Osteocyte (in vitro differentiated cells): ENCODE measurements at places on chromosomes 4 and X.
A peak's percentile ranks its signal among the peaks of the same experiment; 100 is the strongest.

DNA sequence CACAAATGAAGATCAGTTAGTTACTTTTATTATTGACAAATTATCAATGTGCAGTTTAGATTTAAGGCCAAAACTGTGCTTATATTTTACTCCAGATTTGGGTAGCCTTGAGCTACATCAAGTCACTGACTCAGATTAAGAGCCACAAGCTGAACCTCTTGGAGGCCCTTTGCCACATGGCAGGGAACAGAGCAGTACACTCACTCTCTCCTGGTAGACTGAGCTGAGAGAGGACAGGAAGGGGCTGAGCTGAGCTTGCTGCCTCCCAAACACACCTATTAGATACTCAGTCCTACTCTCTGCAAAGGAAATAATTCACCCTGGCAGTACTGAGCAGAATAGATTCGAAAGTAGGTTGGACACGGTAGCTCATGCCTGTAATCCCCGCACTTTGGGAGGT, 7.8 kb downstream of the STAP1 start:
- peaks cover 17% of the 10 kb centered on the region for H3K27me3 ChIP-seq
- no peak for DNase-seq
- H3K27ac ChIP-seq, result no peak overlapping the region
- no peaks in the 10 kb centered on the region for H3K36me3 ChIP-seq
- no peak overlapping the region for H3K4me3 ChIP-seq
- H3K4me1 ChIP-seq, result no peaks in the 10 kb centered on the region

- H3K36me3 ChIP-seq, result no peaks in the 10 kb centered on the region
- H3K27ac ChIP-seq, result no peak overlapping the region
- peaks cover 3% of the 10 kb centered on the region for H3K4me1 ChIP-seq
Observed at GRCh38 chrX:34778916-34779315, 121.8 kb upstream of the TMEM47 start.

DNA sequence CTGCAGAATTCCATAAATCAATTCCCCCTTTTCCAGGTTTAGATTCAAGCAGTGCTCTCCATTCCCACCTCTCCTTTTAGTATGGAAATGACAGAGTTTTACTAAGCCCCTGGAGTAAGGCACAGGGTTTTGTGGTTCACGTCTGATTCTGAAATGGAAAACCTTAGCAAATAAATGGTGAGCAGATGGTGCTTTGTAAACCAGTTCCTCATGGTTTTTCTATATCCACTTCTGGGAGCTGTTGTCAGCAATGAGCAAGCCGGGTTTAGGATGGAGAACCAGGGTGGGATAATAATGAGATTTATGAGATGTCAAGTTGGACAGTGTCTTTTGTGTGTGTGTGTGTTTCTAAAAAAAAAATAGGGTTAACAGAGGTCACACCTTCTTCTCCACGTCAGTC, 113.8 kb upstream of the RBPJ start:
- DNase-seq, result no peak
- H3K4me3 ChIP-seq, result no peak overlapping the region
- H3K27ac ChIP-seq, result peak overlapping the region; percentile 76
- H3K27me3 ChIP-seq, result peaks cover 28% of the 10 kb centered on the region
- H3K4me1 ChIP-seq, result peaks cover 21% of the 10 kb centered on the region
- H3K36me3 ChIP-seq, result no peaks in the 10 kb centered on the region

- no peak for DNase-seq
- H3K36me3 ChIP-seq, result no peaks in the 10 kb centered on the region
- H3K4me1 ChIP-seq, result peaks cover 7% of the 10 kb centered on the region
- H3K4me3 ChIP-seq, result no peak overlapping the region
- peak overlapping the region; percentile 34 for H3K27ac ChIP-seq
Observed at GRCh38 chrX:153827903-153828302, 2.4 kb downstream of the PDZD4 start.

DNA sequence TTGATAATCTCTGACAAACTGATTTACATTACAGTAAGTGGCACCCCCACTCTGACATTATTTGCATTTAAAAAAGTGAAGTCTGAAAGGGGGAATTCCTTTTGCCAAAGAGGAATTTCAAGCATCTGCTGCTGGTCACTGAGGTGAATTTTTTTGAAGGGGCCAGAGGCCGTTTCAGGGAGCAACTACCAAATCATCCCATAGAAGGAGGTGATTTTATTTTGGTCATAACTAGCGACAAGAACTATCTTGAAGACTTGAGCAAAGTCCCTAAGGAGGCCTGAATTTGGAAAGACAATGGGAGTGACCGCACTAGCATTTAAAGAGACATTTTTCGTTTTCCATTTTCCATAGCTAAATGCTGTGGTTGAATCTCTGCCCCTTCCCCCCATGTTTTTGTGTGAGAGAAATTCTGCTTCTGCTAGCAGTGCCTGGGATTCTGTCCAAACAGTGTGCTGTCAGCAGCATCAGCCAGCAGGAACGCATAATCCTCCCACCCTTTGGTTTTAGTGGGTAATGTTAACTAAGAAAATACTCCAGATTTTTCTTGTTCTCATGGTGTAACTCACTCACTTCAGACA, 110.1 kb upstream of the MED14 start:
- DNase-seq, result no peak
- H3K36me3 ChIP-seq, result peaks cover 1% of the 10 kb centered on the region
- peak overlapping the region; percentile 8 for H3K4me3 ChIP-seq
- no peaks in the 10 kb centered on the region for H3K27me3 ChIP-seq

- H3K4me1 ChIP-seq, result peaks cover 5% of the 10 kb centered on the region
- H3K27ac ChIP-seq, result no peak overlapping the region
- H3K36me3 ChIP-seq, result peaks cover 7% of the 10 kb centered on the region
- no peak overlapping the region for H3K4me3 ChIP-seq
- DNase-seq, result no peak
Observed at GRCh38 chrX:48831909-48832291, 3.5 kb downstream of the PCSK1N start.

GRCh38 chrX:14476205-14476604, 53.1 kb upstream of the GLRA2 start:
- H3K27me3 ChIP-seq, result no peaks in the 10 kb centered on the region
- no peak for DNase-seq
- H3K27ac ChIP-seq, result no peak overlapping the region

GRCh38 chr4:143438710-143439109, 74.8 kb upstream of the SMARCA5 start:
- peaks cover 36% of the 10 kb centered on the region for H3K36me3 ChIP-seq
- no peak for DNase-seq
- no peaks in the 10 kb centered on the region for H3K27me3 ChIP-seq
- peaks cover 3% of the 10 kb centered on the region for H3K4me1 ChIP-seq
- H3K4me3 ChIP-seq, result no peak overlapping the region

DNA sequence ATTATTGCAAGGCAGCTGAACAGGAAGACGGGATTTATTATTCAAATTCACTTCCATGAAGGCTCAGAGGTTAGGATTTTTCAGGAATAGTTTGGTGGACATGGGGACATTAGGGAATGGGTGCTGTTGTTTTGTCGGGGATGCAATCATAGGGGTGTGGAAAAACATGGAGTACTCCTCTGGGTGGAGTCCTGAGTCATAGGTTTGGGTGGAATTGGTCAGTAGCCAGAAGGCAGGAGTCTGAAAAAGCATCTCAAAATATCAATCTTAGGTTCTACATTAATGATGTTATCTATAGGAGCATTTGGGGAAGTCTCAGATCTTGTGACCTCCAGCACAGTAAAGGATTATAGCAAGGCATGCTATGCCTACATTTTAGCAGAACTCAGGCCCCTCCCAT, 14.5 kb upstream of the ETNPPL start:
- H3K27me3 ChIP-seq, result peaks cover 10% of the 10 kb centered on the region
- no peaks in the 10 kb centered on the region for H3K36me3 ChIP-seq
- no peak overlapping the region for H3K4me3 ChIP-seq
- no peak for DNase-seq

DNA sequence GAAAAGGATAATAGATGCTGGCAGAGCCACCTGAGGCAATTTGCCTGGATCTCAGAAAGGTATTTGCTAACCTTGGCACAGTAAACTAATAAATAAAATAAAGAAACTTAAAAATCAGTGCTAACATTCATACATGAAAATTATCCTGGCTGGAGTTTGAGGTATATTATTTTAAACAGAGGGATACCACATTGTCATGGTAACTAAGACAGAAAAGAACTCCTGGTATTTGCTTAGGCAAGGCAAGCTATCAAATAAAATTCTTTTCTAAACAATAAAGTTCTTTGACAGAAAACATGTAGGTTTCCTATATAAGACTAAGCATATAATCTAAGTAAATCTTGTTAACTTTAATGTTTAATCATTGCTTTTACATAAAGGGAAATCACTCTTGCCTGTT, 218.8 kb downstream of the MAGEB17 start:
- H3K36me3 ChIP-seq, result no peaks in the 10 kb centered on the region
- H3K27ac ChIP-seq, result peak overlapping the region; percentile 69
- no peaks in the 10 kb centered on the region for H3K27me3 ChIP-seq
- peaks cover 22% of the 10 kb centered on the region for H3K4me1 ChIP-seq
- no peak overlapping the region for H3K4me3 ChIP-seq
- DNase-seq, result no peak

DNA sequence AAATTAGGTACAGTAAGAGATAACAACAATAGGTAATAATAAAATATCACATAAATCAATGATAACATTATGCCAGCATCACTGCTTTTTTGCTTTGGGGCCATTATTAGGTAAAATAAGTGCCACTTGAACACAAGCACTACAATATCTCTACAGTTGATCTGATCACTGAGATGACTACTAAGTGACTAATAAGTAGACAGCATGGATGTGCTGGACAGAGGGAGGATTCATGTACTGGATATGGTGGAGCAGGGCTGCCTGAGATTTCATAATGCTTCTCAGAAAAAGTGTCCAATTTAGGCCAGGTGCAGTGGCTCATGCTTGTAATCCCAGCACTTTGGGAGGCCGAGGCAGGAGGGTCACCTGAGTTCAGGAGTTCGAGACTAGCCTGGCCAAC, 137.8 kb upstream of the IL1RAPL2 start:
- H3K4me3 ChIP-seq, result no peak overlapping the region
- no peaks in the 10 kb centered on the region for H3K36me3 ChIP-seq
- DNase-seq, result no peak
- no peaks in the 10 kb centered on the region for H3K27me3 ChIP-seq
- no peaks in the 10 kb centered on the region for H3K4me1 ChIP-seq

DNA sequence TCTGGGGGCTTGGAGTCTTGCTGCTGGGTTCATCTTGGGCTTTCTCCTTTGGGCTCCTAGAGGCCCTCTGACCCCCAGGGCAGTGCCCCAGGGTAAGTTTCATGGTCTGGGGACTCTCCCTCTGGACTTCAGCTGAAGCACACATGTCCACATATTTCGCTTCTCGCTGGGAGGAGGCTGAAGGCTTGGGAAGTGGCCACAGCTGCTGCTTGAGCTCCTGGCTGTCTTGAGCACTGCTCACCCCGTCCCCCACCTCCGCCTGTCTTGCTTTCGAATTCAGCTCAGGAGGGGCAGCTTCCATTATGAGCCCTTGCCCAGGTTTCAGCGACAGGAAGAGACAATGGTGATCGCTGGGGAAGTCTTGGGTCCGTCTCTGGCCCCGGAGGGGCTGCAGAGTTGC, 3.7 kb downstream of the C4orf54 start:
- no peak overlapping the region for H3K4me3 ChIP-seq
- H3K36me3 ChIP-seq, result no peaks in the 10 kb centered on the region
- no peak for DNase-seq
- H3K4me1 ChIP-seq, result peaks cover 9% of the 10 kb centered on the region
- peaks cover 2% of the 10 kb centered on the region for H3K27me3 ChIP-seq
- H3K27ac ChIP-seq, result no peak overlapping the region

DNA sequence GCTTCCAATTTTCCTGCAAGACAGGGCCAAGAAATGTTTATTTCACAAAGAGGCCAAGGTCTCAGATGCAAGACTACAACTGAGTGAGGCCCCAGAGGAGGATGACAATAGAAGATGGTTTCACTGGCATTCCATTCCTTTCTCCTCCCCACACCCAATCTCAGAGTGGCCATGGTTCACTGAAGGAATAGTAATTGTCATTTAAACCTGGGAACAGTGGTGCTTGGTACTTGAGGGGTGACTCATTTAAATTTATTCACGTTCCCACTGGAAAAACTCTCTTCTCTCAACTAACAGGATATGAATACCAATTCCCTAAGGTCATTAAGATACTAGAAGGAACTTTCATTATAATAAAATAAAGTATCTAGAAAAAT, 35.3 kb upstream of the CXCL8 start:
- no peaks in the 10 kb centered on the region for H3K27me3 ChIP-seq
- peak overlapping the region; percentile 98 for H3K27ac ChIP-seq
- peaks cover 70% of the 10 kb centered on the region for H3K4me1 ChIP-seq
- no peak overlapping the region for H3K4me3 ChIP-seq
- no peaks in the 10 kb centered on the region for H3K36me3 ChIP-seq

DNA sequence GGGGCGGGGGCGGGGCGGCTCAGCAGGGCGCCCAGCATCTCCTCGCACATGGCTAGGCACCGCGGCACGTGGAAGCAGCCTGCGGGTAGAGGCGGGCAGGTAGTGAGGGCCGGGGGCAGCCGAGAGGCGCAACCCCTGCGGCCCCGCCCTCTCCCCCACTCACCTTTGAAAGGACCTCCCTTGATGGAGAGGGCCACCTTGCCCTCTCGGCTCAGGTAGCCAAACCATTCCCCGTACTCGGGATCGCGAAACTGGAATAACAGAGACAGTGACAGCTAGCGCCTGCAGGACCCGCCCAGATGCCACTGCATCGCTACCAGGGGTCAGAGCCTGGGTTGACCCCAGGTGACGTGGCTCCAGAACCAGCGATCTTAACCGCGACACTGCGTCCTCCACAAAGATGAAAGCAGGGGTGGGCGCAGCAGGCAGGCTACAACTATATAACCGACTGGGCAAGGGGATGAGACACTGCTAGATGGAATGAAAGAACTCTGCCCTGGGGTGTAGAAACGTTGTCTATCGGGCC, 552 bp upstream of the NAA10 start:
- no peaks in the 10 kb centered on the region for H3K27me3 ChIP-seq
- peak overlapping the region; percentile 55 for H3K4me3 ChIP-seq
- no peak for DNase-seq
- H3K36me3 ChIP-seq, result peaks cover 5% of the 10 kb centered on the region
- no peak overlapping the region for H3K27ac ChIP-seq

DNA sequence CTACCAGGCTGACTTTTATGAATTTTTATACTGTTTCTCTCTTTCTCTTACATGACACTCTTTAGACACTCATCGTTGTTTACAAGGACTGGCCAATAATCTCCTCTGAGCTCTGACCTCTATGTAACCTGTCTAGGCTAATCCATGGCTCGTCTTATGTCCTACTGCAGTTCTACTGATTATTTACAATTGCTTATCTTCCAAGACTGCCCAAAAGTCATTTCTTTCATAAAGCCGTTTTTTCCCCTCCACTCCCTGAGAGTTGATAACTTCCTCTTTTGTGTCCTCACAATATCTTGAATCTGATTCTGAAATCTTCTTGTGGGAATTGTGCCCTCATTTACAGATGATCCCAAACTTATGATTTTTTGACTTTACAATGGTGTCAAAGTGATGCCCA, 18.3 kb upstream of the SNCA start:
- H3K27me3 ChIP-seq, result peaks cover 29% of the 10 kb centered on the region
- no peak overlapping the region for H3K27ac ChIP-seq
- H3K36me3 ChIP-seq, result no peaks in the 10 kb centered on the region
- H3K4me1 ChIP-seq, result no peaks in the 10 kb centered on the region

GRCh38 chr4:94766856-94767255, 9.1 kb downstream of the BMPR1B start:
- DNase-seq, result no peak
- no peaks in the 10 kb centered on the region for H3K4me1 ChIP-seq
- H3K27ac ChIP-seq, result no peak overlapping the region
- H3K36me3 ChIP-seq, result no peaks in the 10 kb centered on the region
- H3K27me3 ChIP-seq, result peaks cover 10% of the 10 kb centered on the region
- no peak overlapping the region for H3K4me3 ChIP-seq
